ENCODE measurements at places on chromosomes 16 and 17.

- no peak for DNase-seq
Observed at GRCh38 chr17:72462407-72462806, 341.6 kb downstream of the SOX9 start.

- DNase-seq: no peak
Observed at GRCh38 chr16:60463986-60464385, 1572.3 kb downstream of the CDH8 start.

GRCh38 chr17:27540318-27541101 lies 84.3 kb downstream of the KSR1 start:
- DNase-seq: no peak

- no peak for DNase-seq
Observed at GRCh38 chr17:72913142-72913682, 179.3 kb downstream of the SLC39A11 start.
